ENCODE measurements at places on chromosomes 16 and 17.

DNA sequence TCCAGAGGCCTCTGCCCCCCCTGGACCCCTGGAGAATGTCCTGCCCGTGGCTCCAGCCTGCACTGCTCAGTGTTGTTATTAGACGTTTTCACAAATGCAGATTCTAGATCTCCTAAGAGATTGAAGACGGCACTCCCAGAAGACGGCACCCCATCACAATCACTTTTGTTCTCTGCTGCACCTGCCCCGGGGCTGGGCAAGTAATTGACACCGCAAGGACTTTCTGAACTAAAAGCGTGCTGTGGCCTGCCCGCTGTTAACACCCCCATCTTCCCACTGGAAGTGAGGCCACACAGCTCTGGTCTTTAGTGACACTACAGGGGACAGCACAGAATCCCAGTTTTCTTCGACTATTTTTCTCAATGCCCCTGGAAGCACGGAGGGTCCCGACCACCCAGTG lies 256.9 kb downstream of the ENGASE start:
- DNase-seq, result no peak

GRCh38 chr16:80564394-80564793 lies 23.6 kb downstream of the DYNLRB2 start:
- no peak for DNase-seq

- no peak for DNase-seq
These were observed 116.3 kb upstream of the MAF start for GRCh38 chr16:79716645-79717332.

DNA sequence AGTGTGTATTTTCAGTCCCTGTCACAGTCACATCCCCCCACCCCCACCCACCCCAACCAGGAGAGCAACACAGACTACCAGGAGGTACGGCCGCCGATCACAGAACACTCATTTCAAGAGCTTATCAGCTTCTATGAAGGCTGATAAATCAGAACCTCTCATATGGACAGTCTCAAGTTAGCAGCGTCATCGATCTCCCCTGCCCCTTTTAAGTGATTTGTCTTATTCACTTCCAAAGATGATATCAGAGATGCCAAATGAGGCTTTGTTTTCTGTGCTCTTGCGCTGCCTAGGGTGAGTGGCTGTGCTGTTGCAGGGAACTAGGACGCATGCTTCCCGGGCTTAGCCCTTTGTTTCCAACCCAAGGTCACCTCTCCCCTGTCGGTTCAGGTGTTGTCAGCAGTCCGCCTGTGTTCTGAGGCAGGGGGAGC lies 26.8 kb upstream of the PMFBP1 start:
- DNase-seq, result peak; percentile 36

GRCh38 chr17:77466596-77467223 lies 325.9 kb downstream of the SEC14L1 start:
- no peak for DNase-seq

DNA sequence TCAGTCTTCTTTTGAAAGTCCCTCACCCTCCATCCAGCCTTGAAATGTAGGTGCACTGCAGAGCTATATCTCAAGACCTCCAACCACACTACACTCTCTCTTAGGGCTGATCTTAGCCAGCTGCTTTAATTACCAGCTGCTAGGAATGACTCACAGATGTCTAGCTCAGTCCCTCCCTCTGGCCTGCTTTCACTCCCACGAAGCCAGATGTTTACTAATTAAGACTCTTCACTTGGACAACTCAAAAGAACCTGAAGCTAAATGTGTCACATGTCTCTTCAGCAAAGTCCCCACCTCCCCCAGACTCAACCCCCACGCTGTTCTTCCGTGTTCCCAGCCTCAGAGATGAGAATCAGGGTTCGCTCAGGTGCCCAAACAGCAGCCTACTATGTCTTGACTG lies 2.6 kb downstream of the GTF3C1 start:
- DNase-seq, result no peak
